Stimulated activated CD8-positive, alpha-beta memory T cell treated with anti-CD3 and anti-CD28 coated beads, Interleukin-15, amount 100 ng/mL, for 4 hours (primary cell): ENCODE measurements at places on chromosomes 4 and X.

DNA sequence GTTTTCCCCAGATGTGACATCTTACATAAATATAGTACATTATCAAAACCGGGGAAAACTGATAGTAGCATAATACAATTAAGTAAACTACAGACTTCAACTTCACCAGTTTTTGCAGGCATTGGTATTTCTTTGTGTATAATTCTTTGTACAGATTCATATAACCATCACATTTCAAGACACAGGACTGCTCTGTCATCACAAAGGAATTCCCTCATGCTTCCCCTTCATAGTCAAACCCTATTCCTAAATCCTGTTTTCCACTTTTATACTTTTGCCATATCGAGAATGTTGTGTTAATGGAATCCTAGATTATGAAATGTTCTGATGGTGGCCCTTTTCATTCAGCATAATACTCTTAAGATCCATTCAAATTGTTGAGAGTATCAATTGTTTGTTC lies 36.0 kb downstream of the STIM2 start:
- DNase-seq = no peak

DNA sequence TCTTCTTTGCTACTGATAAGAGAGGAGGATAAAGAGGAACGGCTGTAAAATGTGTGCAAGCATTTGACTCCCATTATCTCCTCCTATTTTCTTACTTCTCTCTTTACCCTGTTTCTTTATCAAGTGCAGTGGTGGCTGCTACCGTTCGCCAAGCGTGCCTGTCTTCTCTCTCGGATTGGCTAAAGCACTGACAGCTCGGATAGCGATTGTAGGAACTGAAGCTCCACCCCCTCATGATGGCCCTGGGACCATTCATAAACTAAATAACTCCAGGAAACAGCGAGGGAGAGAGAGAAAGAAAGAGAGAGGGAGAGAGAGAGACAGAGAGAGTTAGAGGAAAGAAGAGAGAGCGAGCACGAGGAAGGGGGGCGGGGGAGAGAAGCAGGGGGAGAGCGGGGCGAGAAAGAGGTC lies 305 bp upstream of the MAB21L2 start:
- DNase-seq = no peak

DNA sequence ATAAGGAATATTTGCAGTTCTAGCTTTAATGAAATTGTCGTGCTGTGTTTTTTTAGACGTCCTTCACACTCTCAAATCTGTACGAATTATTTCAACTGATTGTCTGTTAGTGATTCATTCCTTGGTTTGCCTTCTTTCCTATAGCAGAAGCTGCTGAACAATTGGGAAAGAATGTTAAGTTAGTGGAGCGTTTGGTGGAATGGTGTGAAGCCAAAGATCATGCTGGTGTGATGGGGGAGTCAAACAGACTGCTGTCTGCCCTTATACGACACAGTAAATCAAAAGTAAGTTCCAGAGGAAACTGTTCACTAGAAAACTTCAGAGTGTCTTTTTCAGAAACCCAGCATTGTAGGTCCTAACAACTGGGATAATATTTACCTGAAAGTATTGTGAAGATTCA lies 159.9 kb downstream of the RAP1GDS1 start:
- DNase-seq = no peak

GRCh38 chrX:115592997-115593734 lies 32.2 kb downstream of the PLS3 start:
- no peak for DNase-seq

- DNase-seq = no peak
Measured at GRCh38 chr4:3367866-3368265, 73.9 kb upstream of the HGFAC start.

GRCh38 chrX:1468250-1468772 lies 15.6 kb upstream of the ASMTL start:
- DNase-seq = peak; percentile 65
